NCI-H1436 treated with DMSO at 0.1 percent for 48 hours (cell line): ENCODE measurements at places on chromosomes 16 and 17.

DNA sequence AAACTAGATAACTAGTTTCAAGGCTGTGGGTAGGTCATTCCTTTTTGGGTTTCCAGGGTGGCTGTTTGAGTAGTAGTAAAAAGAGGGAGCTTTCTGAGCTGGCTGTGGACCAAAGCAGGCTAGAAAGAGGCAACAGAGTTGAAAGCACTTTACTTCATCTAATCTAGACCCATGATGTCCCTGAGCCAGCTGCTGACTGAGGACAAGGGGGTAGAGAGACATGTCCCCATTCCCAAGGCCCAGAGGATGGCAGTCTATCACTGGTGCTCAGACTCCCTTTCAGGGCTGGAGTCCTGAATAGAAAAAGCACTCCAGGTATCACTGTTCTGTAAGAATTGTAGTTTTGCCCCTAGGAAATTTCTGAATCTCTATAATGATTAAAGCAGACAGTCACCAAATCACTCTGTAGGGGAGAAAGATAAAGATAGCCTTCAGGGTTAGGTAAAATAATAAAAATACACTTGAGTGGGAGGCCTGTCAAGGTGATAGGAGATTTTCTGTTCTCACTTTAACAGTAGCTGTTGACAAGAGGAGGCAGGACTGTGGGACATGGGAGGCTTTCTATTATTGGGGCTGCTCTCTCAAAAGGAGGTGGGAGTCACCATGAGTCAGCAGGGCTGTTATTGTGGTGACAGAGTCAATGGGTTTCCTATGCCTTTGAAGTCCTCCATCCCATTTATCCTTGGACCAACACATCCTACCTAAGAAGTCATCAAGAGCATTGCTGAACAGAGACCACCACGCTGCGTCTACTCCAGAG, 190.2 kb upstream of the MPHOSPH6 start:
- DNase-seq = no peak

GRCh38 chr17:19249681-19250080, 12.5 kb downstream of the EPN2 start:
- no peak for DNase-seq

GRCh38 chr17:72926171-72926570, 166.3 kb downstream of the SLC39A11 start:
- DNase-seq = no peak

- DNase-seq = no peak
Measured at GRCh38 chr16:48591976-48592375, 18.0 kb downstream of the N4BP1 start.

- no peak for DNase-seq
Measured at GRCh38 chr16:48499923-48500381, 110.0 kb downstream of the N4BP1 start.

DNA sequence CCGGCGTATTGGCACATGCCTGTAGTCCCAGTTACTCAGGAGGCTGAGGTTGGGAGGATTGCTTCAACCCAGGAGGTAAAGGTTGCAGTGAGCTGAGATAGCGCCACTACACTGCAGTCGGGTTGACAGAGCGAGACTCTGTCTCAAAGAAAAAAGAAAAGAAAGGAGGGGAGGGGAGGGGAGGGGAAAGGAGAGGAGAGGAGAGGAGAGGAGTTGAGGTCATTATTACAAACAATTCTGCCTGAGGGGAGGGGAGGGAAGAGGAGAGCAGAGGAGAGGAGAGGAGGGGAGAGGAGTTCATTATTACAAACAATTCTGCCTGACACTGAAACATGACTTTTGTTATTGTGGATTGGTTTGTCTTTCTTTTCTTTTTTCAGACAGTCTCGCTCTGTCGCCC, 19.8 kb upstream of the ABCA5 start:
- DNase-seq = no peak

- no peak for DNase-seq
Measured at GRCh38 chr17:61400066-61400716, 548 bp downstream of the TBX2 start.

DNA sequence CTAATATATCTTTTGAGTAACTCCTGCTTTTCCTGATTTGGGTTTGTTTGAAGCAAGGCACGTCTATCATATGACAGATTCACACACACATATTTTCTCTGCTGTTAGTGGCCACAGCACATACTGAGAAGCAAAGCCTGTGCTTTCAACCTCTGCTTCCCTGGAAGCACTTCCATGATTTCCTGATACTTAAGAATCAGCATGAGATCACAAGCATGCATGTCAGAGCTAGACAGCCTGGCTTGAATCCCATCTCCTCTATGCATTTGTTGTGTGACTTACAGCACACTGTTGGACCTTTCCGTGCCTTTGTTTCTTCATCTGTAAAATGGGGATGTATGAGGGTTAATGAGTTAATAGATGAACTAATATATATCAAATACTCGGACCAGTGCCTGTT, 151.1 kb upstream of the NOL11 start:
- DNase-seq = no peak

DNA sequence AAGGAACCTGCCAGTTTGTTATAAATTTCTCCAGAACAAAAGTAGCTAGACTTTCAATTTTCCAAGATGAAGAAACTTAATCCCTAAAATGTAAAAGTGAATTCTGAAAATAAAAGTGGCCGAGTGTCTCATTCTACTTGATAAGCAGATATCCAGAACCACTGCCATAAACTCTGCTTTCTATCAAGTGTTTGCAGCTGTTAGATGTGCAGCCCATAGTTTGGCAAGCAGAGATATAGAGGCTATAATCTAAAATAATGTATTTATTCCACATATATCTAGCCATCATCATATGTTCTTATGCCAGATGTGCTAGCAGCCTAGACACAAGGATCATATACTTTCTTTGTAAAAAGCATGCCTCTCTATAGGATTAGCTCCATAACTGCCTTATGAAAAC, 14.7 kb upstream of the FBXL20 start:
- DNase-seq = no peak

- DNase-seq = no peak
Measured at GRCh38 chr16:47865337-47865855, 290.4 kb downstream of the ABCC12 start.

- no peak for DNase-seq
Measured at GRCh38 chr17:79095345-79096055, 20.9 kb downstream of the ENGASE start.

- no peak for DNase-seq
Measured at GRCh38 chr17:29113334-29113733, 66.9 kb downstream of the MYO18A start.

- no peak for DNase-seq
Measured at GRCh38 chr17:71327376-71328059, 793.3 kb upstream of the SOX9 start.

DNA sequence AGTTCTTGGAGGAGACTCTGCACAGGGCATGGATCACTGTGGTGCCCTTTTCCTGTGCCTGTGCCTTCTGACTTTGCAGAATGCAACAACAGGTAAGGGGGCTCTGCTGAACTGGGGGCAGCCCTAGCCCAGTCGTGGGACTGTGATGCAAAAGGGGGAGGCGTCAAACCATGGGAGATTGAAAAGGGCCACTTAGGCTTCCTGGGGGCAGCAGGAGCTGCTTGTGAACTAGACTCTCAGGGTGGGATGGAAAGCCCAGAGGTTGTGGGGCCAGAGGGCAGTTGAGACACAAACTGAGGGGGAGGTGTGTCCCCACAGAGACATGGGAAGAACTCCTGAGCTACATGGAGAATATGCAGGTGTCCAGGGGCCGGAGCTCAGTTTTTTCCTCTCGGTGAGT, 19.6 kb downstream of the ADGRG5 start:
- DNase-seq = no peak

DNA sequence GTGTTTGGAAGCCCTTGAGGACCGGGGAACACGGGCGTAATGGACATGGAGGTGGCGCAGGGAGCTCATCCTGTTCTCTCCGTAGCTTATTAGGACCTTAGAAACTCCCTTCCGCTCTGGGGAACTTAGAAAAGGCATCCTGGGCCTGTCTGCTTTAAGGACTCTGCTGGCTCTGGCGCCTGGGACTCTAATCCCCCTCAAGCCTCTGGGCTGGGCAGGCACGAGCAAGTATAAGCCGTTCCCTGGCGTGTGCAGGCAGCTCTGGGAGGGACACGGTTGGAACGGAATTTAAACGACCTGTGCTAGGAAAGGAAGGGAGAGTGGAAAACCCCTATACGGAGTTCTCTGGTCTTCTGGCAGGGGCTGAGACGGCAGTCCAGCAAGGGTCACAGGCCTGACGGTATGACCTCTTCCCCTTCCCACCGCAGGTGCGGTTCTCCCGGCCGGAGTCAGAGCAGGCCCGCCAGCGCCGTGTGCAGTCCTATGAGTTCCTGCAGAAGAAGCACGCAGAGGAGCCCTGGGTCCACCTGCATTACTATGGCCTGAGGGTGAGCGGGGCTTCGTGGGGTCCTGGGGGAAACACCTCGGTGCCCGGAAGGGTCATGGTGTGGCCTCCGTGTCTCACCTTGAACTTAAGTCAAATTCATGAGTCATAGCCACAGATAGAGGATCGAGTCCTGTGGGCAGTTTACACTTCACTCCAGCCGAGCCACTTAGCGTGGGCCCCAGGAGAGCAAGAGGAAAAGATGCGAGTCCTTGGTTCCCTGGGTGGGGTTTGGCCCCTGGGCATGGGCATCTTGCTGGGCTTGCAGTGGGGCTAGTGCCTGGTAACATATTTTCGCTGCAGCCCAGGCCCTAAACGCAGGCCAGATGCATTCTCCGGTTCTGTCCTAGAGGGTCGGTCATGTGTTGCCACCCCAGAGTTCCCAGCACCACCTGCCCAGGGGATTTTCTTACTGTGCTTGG, 17.7 kb downstream of the POLR3E start:
- no peak for DNase-seq

DNA sequence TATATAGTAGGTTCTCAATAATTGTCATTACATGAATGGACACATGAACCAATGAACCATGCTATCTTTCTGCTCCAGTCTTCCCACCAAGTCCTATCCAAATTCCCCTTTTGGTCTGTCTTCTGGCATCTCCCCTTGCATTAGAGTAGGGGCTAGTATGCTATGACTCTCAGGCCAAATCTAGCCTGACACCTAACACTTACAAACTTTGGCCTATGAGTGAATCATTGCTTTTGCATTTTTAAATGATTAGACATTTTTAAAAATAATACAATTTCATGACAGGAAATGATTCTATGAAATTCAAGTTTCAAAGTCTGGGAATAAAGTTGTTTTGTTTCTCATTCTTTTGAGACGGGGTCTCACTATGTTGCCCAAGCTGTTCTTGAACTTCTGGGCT, 102.5 kb upstream of the MAF start:
- DNase-seq = no peak

DNA sequence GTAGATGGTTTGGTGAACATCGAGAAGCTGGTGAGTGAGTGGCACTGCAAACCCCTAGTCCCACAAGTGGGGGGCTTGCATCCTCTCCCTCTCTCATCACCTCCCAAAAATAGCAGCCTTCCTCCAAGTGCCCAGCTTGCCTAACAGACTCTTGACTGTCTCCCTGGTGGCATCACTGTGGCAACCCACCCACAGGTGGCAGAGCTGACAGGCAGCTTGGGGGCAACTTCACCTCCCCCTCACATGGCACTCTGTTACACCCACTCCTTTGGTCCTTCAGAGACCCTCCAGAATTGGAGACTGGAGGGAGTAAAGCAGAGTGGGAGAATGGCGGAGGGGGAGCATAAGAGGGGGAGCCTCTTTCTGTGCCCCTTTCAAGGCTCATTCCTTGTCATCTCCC, 15.7 kb downstream of the RAPGEFL1 start:
- DNase-seq = no peak

DNA sequence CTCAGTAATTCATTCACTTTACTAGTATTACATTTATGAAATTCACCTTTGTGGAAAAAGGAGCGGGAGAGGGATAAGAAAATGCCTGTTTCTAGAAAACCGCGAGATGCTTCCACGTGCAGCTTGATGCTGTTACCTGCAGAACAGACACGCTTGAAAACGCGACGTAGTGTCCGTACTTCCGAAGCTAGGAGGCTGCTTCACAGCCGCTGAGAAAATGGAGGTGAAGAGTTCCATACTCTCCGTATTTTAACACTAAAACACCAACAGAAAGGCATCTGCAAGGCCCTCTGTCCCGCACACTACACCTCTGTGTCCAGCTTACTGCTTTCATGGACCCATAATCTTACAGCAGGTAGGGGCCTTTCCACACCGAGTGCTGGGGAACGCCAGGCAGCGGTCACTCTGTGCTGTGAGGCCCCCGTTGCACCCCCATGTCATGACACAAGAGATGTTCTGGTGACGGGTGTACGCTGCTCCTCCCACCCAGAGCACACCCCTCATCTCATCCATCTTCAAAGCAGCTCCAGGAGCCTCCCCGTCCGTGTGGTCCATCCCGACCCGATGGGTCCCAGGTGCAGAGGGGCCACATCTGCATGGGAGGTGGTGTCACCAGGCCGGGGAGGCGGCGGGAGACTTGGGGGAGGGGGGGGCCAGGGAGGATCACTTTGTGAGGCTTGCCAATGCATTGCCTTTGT, 40.4 kb downstream of the USP22 start:
- DNase-seq = no peak

- DNase-seq = no peak
Measured at GRCh38 chr17:58136669-58137279, 11.4 kb upstream of the OR4D1 start.

DNA sequence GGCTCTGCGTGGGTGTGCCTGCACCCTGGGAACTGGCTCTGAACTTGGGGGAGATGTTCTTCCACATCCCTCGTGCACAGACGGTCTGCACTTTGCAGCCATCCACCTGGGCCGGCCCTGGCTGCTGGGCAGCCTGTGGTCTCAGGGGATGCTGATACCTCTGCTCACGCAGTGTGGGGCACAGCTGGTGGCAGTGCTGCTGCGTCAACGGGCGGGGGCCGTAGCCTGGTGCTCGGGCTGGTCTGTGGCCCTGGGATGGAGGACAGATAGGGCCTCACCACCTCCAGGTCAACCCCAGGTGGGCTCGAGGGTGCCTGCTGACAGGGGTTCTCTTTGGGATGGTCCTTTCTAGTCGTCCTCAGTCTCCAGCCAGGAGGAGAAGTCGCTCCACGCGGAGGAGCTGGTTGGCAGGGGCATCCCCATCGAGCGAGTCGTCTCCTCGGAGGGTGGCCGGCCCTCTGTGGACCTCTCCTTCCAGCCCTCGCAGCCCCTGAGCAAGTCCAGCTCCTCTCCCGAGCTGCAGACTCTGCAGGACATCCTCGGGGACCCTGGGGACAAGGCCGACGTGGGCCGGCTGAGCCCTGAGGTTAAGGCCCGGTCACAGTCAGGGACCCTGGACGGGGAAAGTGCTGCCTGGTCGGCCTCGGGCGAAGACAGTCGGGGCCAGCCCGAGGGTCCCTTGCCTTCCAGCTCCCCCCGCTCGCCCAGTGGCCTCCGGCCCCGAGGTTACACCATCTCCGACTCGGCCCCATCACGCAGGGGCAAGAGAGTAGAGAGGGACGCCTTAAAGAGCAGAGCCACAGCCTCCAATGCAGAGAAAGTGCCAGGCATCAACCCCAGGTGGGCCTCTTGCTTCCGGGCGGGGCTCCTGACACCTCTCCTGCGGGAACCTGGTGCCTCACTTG, 36.3 kb downstream of the TSC2 start:
- DNase-seq = no peak

- no peak for DNase-seq
Measured at GRCh38 chr17:50815400-50815799, 20.0 kb upstream of the WFIKKN2 start.
